ENCODE measurements at places on chromosomes 5 and 9. TPM values are rescaled to one million over a fixed set of nuclear protein-coding genes. Genes with fewer than 3 reads are reported as not detected.

The CCL27 gene
- 0.66 TPM for total RNA-seq

The ALDH1A1 gene
- total RNA-seq: 74.5 TPM

The FOXD4L4 gene
- total RNA-seq: 0.20 TPM

The CCDC187 gene
- 0.33 TPM for total RNA-seq

The TAF11L10 gene
- not detected for total RNA-seq

The C5orf52 gene
- not detected for total RNA-seq

The PAEP gene
- total RNA-seq: 0.55 TPM

- peaks cover 4% of the 10 kb centered on the region for H3K36me3 ChIP-seq
- no peaks in the 10 kb centered on the region for H3K27me3 ChIP-seq
- H3K4me1 ChIP-seq: no peaks in the 10 kb centered on the region
Observed at GRCh38 chr5:6673031-6673430, 39.8 kb downstream of the SRD5A1 start.

GRCh38 chr5:30498972-30499371, 694.5 kb upstream of the CDH6 start:
- no peaks in the 10 kb centered on the region for H3K36me3 ChIP-seq
- no peak overlapping the region for H3K4me3 ChIP-seq

DNA sequence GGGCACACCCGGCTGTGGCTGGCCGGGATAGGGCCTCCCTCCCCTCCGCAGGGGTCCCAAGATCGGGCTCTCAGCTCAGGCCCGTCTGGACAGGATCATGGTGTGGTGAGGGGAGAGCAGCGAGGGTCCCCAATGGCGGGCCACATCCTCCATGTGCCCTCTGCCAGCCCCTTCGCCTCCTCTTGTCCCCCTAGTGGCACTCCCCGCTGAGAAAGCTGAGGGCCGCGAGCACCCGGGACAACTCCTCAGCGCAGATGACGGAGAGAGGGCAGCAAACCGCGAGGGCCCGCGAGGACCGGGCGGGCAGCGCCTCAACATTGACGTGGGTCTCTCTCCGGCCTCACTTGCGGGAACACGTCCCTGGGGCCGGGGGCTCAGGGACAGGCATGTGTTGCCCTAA, 24.6 kb downstream of the NKD2 start:
- no peak for DNase-seq
- H3K4me1 ChIP-seq: peaks cover 26% of the 10 kb centered on the region
- no peak overlapping the region for H3K4me3 ChIP-seq
- no peak overlapping the region for H3K27ac ChIP-seq

DNA sequence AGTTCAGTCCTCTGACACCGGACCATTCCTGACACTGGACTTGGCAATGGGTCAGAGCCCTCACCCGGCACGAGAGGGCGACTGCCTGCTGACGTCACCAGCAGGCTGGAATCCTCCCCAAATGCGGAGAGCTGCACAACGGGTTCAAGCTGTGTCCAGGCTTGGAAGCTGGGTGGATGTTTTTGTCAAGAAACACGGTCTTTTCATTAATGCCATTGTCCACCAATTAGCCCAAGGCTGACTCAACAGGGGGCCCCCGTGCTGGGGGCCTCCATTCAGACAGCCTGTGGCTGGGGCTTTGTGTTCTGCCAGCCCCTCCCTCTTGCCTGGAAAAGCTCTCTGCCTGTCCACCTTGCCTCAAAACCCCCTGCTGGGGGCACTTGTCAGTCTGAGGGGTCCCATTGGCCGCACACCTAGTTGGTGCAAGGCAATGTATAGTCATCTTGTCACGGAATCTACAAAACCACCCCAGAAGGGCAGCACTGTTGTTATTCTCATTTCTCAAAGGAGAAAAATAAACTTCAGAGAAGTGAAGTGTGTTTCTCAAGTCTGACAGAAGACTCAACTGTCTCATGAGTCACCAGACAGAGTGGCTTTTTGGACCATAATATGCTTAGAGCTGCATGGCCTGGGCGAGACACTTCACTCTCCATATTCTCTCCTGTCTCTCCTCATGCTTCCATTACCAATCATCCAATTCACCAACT, 24.6 kb downstream of the NDUFA8 start:
- peaks cover 24% of the 10 kb centered on the region for H3K4me1 ChIP-seq
- no peak for DNase-seq
- no peak overlapping the region for H3K27ac ChIP-seq

DNA sequence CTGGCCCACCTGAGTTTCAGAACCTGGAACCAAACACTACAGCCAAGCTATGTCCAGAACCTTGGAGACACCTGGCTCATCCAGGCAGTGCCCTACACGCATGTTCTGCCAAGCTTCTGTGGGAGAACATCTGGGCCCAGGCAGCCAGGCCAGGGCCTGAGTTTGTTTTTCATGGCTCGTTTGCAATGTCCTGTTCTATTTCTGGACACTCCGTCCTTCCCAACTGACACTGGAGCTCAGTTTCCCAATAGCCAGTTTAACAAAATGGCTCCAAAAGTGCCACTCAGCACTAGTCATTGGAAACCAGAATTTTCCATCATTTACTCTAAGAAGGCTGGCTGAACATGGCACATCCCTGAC, 38.6 kb downstream of the SH3RF2 start:
- no peak for DNase-seq
- H3K27me3 ChIP-seq: no peaks in the 10 kb centered on the region
- no peak overlapping the region for H3K27ac ChIP-seq
- no peaks in the 10 kb centered on the region for H3K36me3 ChIP-seq
- no peaks in the 10 kb centered on the region for H3K4me1 ChIP-seq

- H3K27me3 ChIP-seq: peaks cover 85% of the 10 kb centered on the region
- peaks cover 42% of the 10 kb centered on the region for H3K4me1 ChIP-seq
- no peak for DNase-seq
Observed at GRCh38 chr5:50965654-50966375, 299.4 kb downstream of the PARP8 start.

- H3K27ac ChIP-seq: no peak overlapping the region
- H3K36me3 ChIP-seq: peaks cover 49% of the 10 kb centered on the region
- H3K4me3 ChIP-seq: no peak overlapping the region
- H3K27me3 ChIP-seq: no peaks in the 10 kb centered on the region
Observed at GRCh38 chr5:627840-628239, 15.7 kb downstream of the CEP72 start.

- no peak for DNase-seq
- H3K27ac ChIP-seq: peak overlapping the region; percentile 4
- peaks cover 15% of the 10 kb centered on the region for H3K36me3 ChIP-seq
- no peak overlapping the region for H3K4me3 ChIP-seq
Observed at GRCh38 chr5:65801352-65801783, 79.4 kb downstream of the NLN start.

- no peak for DNase-seq
- H3K36me3 ChIP-seq: no peaks in the 10 kb centered on the region
- no peak overlapping the region for H3K27ac ChIP-seq
- H3K27me3 ChIP-seq: no peaks in the 10 kb centered on the region
- no peak overlapping the region for H3K4me3 ChIP-seq
- peaks cover 14% of the 10 kb centered on the region for H3K4me1 ChIP-seq
Observed at GRCh38 chr5:150073086-150073625, 13.2 kb downstream of the CSF1R start.

- DNase-seq: no peak
- peaks cover 67% of the 10 kb centered on the region for H3K4me1 ChIP-seq
- no peak overlapping the region for H3K27ac ChIP-seq
- H3K27me3 ChIP-seq: no peaks in the 10 kb centered on the region
Observed at GRCh38 chr5:179267671-179268083, 77.6 kb downstream of the ADAMTS2 start.

- H3K36me3 ChIP-seq: no peaks in the 10 kb centered on the region
- no peaks in the 10 kb centered on the region for H3K27me3 ChIP-seq
- peaks cover under 1% of the 10 kb centered on the region for H3K4me1 ChIP-seq
- H3K27ac ChIP-seq: no peak overlapping the region
- H3K4me3 ChIP-seq: no peak overlapping the region
Observed at GRCh38 chr5:15700373-15700772, 200.4 kb downstream of the FBXL7 start.

DNA sequence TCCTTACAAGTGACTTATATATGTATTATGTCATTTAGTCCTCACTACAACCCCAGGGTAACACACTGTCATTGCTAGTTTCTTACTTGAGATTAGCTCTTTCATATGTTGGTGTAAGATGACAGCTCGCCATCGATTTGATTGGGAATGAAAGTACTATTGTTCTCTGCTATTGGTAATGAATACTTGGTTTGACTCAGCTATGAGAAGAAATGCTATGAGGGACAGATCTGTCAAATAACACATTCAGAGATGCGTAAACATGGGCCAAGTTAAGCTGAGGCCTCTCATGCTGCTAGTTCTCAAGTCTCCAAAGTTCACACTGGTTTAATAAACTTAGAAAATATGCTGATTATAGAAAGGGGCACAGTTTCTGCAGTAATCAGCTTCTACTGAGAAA, 142.7 kb downstream of the SGCD start:
- H3K27ac ChIP-seq: no peak overlapping the region
- no peaks in the 10 kb centered on the region for H3K27me3 ChIP-seq
- no peak for DNase-seq
- peaks cover 7% of the 10 kb centered on the region for H3K4me1 ChIP-seq

- no peak overlapping the region for H3K4me3 ChIP-seq
- DNase-seq: no peak
- H3K27me3 ChIP-seq: no peaks in the 10 kb centered on the region
- no peak overlapping the region for H3K27ac ChIP-seq
- no peaks in the 10 kb centered on the region for H3K4me1 ChIP-seq
Observed at GRCh38 chr5:23316060-23316591, 191.3 kb upstream of the PRDM9 start.

DNA sequence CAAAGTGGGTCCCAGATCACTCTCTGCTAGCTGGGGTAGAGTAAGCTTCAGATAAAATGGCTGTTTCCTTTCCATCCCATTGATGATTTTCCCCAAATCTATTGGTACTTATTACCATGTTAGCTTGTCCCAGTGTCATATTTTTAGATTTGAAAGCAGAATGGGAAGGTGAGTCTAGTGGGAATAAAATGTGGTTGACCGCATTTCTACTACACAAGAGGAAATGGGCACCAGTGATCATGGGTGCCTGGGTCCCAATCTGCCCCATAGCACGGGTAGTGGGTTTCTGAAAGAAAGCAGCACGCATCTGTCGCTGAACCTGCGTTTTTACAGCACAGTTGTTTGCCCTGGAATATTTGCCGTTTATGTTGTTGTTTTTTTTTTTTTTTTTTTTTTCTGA, 20.1 kb downstream of the DAPK1 start:
- H3K4me1 ChIP-seq: peaks cover 23% of the 10 kb centered on the region
- H3K4me3 ChIP-seq: no peak overlapping the region
- no peak overlapping the region for H3K27ac ChIP-seq
- H3K36me3 ChIP-seq: peaks cover 5% of the 10 kb centered on the region

DNA sequence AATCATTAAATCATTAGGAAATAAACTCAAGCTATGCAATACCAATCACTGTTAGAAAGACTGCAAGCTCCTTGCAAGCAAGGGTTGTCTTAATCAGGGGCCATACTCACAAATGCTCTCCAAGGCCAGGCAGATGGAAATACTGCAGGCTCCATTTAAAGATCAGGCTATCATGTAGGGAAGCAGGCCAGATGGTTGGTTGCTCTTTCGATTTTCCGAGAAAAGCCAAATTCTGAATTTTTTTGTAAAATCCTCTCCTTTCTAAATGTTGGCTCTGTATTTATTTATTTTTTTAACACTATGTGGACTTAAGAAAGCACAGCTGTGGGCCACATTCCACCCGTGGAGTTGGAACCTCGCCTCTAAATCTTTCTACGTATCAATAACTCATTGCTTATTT, 127.1 kb downstream of the GLIS3 start:
- H3K27ac ChIP-seq: no peak overlapping the region
- DNase-seq: no peak
- H3K36me3 ChIP-seq: no peaks in the 10 kb centered on the region
- no peaks in the 10 kb centered on the region for H3K27me3 ChIP-seq
- no peak overlapping the region for H3K4me3 ChIP-seq

GRCh38 chr9:15306068-15306756, 804 bp downstream of the TTC39B start:
- peak; percentile 53 for DNase-seq
- peak overlapping the region; percentile 76 for H3K27ac ChIP-seq
- peak overlapping the region; percentile 79 for H3K4me3 ChIP-seq

- H3K36me3 ChIP-seq: no peaks in the 10 kb centered on the region
- H3K4me1 ChIP-seq: no peaks in the 10 kb centered on the region
- H3K27me3 ChIP-seq: no peaks in the 10 kb centered on the region
Observed at GRCh38 chr5:104793031-104793754, 1230.6 kb upstream of the NUDT12 start.

GRCh38 chr5:64775291-64775690, 6.6 kb downstream of the CWC27 start:
- DNase-seq: no peak
- H3K27ac ChIP-seq: no peak overlapping the region
- H3K4me1 ChIP-seq: no peaks in the 10 kb centered on the region
- H3K27me3 ChIP-seq: no peaks in the 10 kb centered on the region

DNA sequence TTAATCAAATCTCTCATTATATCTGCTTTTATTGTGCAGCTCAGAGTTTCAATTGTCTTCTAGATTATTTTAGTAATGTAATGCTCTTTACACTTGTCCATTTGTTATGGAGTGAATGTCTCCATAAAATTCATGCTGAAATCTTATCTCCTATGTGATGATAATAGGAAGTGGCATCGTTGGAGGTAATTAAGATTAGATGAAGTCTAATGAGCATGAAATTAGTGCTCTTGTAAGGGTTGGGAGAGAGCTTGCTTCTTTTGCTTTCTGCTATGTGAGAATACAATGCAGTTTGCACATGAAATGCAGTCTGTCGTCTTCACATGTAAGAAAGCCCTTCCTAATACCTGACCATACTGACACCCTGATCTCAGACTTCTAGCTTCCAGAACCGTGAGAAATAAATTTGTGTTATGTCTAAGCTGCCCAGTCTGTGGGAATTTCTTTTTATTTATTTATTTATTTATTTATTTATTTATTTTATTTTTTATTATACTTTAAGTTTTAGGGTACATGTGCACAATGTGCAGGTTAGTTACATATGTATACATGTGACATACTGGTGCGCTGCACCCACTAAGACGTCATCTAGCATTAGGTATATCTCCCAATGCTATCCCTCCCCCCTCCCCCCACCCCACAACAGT, 1399.2 kb upstream of the CDH6 start:
- DNase-seq: no peak
- H3K36me3 ChIP-seq: no peaks in the 10 kb centered on the region
- H3K27me3 ChIP-seq: no peaks in the 10 kb centered on the region
- no peak overlapping the region for H3K4me3 ChIP-seq
- no peak overlapping the region for H3K27ac ChIP-seq

DNA sequence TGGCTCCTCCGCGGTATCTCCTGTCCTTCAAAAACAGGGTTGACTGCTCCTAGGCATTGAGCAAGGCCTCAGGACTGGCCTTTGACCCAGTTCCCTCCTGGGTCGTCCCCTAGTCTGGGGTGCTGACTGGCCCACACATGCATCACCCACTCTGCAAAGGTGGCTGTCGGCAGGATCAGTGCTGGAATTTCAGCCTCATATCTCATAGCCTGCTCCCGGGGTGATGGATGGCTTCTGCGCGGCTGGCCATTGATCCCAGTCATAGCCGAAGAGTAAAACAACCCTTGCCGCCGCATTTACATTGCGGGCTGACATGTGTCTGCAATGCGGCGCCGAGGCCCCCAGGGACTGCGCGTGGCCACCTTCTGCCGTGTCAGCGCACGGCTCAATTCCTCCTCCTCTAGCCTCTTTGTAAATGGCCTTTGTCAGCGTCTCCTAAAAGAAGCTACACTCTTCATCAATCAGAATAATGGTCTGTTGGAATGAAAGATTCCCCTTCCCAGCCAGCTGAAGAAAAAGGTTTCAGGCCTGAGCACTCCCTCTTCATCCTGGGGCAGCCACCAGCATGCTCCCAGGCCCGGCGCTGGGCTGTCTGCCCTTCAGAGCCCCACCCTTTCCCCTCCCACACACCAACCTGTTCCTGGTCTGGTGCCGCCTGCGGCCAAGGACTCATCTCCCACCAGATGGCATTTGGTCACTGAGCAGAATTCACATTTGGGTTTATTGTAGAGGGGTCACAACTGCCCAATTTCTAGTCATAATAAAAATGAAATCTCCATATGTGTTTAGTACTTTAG, 159.0 kb downstream of the PJA2 start:
- no peaks in the 10 kb centered on the region for H3K36me3 ChIP-seq
- no peak overlapping the region for H3K4me3 ChIP-seq
- DNase-seq: no peak
- no peaks in the 10 kb centered on the region for H3K27me3 ChIP-seq
- no peak overlapping the region for H3K27ac ChIP-seq

Data from spinal cord (tissue), 10 donors.